ENCODE measurements at places on chromosomes 5 and 9.

GRCh38 chr5:65742565-65743231 is 20.7 kb downstream of the NLN start:
- peak; percentile 29 for DNase-seq

DNA sequence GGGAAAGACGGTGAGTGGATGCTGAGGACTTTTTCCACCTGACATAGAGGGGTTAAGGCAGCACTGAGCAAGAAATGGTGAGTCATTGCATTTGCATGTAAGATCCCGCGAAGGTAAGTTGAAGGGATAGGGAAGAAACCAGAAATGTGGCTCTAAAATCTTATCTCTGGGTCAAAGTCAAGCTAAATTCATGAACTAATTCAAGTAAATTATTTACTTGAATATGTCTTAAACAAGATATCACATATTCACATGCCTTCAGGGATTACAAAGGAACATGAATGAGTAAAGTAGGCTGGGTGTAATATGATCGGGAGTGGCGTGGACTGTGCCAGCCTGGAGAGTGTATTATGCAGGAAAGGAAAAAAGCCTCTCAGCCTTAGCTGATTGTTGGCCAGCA is 74.4 kb upstream of the EQTN start:
- no peak for DNase-seq

- DNase-seq, result no peak
Measured at GRCh38 chr5:111627862-111628261, 115.5 kb upstream of the STARD4 start.

- DNase-seq, result no peak
Measured at GRCh38 chr9:90722071-90722470, 79.4 kb upstream of the DIRAS2 start.

DNA sequence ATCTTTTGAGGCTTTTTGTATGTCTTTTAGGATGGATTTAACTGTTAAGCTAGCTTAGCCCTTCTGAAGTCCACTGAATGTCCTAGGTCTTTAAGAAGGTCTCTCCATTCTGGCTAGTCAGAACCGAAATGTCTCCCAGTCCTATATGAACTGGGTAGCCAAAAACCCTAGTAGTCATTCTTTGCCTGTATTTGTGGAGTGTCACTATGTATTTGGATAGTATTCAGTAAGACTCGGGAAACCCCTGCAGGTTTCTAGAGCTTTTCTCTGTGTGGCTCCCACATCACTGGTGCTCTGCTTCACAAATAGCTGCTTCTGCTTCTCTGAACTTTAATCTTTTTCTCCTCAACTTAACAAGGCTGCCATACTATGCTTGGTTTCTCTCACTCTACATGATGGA is 68.0 kb downstream of the RIC1 start:
- DNase-seq, result no peak

- no peak for DNase-seq
Measured at GRCh38 chr5:112002376-112002775, 245.4 kb upstream of the NREP start.

- DNase-seq, result peak; percentile 85
Measured at GRCh38 chr9:32581512-32582143, 8.7 kb upstream of the NDUFB6 start.

- DNase-seq, result no peak
Measured at GRCh38 chr9:105198023-105198422, 46.4 kb upstream of the SLC44A1 start.

- DNase-seq, result no peak
Measured at GRCh38 chr5:172454358-172455086, at the start of gene SH3PXD2B. TSS of gene SH3PXD2B (minus strand) at chr5:172454525. CDS start at chr5:172454352, 173 bp downstream.

DNA sequence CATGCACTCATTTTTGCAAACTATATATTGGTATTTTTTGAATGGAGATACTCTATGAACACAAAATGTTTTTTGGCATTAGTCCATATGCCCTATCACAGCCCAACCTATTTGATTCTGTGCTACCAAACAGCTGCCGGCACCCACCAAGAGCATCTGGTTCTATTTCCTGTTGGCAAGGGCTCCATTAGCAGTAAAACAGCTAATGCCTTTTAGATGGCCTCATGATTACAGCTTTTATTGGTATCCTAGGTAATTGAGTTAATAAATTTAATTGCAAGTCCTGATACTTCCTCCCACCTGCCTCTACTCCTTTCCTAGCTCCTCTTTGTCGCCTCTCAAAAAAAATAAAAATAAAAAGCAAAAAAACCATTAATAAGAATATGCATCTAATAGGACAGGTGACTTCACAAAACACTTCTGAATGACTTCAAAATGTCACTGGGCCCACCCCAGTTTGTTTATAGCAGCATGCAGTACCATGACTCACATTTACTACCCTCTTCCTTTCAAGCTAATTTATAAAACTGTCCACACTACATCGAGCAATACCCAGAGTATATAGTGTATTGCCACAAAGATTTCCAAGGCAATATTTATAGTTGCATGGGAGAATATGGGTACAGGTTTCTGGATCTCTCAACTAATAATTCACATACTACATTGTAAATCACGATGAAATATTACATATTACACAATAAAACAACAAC is 620.4 kb downstream of the SLCO4C1 start:
- no peak for DNase-seq

GRCh38 chr9:93682155-93682968 is 106.0 kb downstream of the PHF2 start:
- peak; percentile 68 for DNase-seq

- peak; percentile 6 for DNase-seq
Measured at GRCh38 chr9:126112135-126112720, 214.4 kb upstream of the MVB12B start.

DNA sequence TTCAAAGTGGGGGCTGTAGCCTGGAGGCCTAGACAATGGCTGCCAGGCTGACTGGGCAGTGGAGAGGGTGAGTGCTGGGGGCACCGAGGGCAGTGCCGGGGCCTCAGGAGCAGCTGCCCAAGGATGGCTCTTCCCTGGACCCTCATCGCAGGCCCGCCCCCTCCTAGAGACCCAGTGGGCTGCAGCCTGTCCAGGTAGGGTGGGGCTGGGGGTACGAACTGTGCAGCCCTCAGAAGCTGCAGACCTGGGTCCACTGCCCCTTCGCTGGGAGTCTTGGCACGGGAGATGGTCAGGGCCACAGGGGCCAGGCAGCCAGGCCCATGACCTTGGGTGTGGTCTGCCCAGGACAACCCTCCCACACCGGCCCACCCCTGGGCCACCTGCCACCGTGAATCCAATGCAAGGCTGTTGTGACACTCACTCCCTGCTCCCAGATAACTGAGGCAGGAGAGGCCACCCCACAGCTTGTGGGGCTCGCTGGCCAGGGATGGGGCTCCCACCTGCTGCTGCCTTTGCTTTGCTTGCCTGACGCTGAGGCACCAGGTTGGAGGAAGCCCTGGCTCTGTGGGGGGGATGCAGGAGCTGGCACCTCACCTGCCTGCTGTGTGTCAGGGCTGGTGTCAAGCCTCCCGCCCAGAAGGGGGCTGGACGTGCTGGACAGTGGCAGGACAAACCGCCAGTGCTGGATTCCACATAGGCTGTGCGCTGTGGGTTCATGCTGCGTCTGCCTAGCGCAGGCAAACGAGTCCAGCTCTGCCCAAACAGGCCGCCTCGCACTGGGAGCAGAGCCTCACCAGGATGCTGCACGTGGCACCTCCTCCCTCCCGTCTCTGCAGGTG is 23.1 kb upstream of the SLC9A3 start:
- peak; percentile 43 for DNase-seq

DNA sequence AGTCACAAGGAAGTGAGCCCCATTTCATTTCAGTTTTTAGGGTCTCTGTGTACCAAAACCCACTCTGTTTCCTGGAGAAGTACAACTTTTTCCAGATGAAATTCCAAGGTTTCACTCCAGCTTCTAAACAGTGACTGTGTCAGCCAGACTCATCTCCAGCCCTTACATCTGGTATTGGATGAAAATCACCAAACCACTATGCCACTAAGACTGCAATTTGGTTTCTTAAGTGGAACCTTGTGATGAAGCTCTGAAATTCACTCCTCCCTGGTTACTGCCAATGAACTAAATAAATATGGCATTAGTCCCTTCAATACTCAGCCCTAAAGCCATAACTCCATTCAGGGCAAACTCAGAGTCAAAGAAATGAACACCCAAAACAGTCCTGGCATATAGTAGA is 211.2 kb upstream of the DAPK1 start:
- DNase-seq, result no peak

GRCh38 chr9:37776328-37776727 is 8.5 kb downstream of the EXOSC3 start:
- no peak for DNase-seq

DNA sequence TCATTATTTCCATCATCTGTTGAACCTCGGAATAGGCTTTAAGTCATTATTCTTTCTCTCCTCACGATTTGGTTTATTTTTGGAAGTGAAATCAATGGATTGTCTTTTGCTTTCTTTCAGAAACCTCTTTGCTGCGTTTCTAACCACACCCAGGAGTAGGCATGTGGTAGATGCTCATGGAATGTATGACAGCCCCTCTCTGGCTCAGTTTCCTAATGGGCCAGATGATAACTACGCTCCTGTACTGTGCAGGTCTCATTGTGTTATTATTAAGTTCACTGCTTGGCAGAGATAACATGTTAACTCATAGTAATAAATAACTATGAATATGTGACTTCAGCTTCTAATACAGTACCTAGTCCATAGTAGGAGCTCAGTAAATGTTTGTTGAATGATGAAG is 175.5 kb upstream of the KLF4 start:
- no peak for DNase-seq

DNA sequence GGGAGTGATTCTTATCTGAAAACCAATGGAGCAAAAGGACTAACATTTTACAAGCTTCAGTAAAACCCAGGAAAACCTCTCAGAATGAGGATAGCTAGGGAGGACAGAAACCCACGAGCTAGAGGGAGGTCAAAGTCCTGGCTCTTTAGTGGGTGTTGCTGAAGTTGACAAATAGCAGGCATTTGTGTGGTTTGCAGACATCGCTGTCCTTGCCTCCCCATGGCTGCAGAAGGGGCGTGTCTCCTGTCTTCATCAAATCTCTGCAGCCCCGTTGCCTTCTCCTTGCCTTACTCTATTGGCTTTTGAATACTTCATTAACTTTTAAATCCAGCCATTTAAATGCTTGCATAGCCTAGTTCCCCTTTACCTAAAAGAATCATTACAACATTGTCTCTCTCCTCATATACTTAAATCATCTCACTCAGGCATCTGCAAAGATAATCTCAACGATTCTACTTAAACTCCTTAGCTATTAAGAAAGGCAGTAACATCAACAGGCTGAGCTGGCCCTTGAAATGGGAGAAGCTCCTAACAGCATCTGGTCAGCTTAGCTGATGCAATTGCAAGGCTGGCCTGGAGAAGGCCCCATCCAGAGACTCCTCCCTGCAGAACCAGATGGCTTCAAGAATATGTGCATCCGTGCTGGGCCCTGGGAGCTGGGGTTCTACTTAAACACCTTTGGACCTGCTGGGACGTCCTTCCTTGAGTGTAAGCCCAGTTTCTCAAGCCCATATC is 152.8 kb upstream of the TAS2R1 start:
- no peak for DNase-seq

Measured in NCI-H526 (cell line).